Activated CD4-positive, alpha-beta memory T cell treated with anti-CD3 and anti-CD28 coated beads, Interleukin-2, amount 10 ng/mL, durations not matched to agents 7 days and 5 days (primary cell): ENCODE measurements at places on chromosomes 13 and 19. TPM values are rescaled to one million over a fixed set of nuclear protein-coding genes. Genes with fewer than 3 reads are reported as not detected.
A peak's percentile ranks its signal among the peaks of the same experiment; 100 is the strongest.

DNA sequence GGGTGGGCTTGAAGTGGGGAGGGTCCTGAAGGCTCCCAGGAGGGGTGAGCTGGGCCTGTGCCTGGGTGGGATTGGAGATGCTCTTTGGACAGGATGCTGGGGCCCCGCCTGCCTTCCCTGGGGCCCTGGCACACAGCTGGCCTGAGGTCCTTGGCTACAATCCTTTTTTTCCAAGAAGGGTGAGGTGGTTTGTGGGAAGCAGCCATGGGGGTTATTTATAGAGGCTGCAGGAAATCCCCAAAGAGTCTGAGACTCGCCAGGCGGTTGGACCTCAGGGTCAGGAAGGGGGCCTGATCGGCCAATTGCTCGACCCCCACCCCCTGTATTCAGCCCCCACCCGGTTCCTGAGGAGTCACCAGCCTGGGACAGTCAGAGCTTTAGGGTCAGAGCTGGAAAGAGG lies 10.0 kb downstream of the GTPBP3 start:
- peaks cover 14% of the 10 kb centered on the region for H3K4me1 ChIP-seq
- no peak overlapping the region for H3K27ac ChIP-seq
- H3K36me3 ChIP-seq: no peaks in the 10 kb centered on the region
- H3K4me3 ChIP-seq: no peak overlapping the region

DNA sequence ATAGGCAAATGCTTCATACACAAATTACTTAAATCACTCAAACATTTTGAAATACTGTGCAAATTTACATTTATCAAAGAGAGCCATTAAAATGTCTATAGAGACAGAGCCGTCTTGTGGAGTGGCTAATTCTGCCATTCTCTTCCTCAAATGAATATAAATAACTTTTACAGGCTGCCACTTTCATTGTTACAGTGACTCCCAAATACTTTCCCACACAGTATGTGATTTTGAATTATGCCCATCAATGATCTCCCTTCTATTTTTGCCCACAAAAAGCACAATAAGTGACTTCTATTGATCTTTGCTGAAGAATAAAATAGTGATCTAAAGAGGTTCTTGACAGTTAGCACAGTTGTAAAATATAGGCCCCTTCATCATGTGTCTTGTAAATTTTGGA lies 1244.9 kb downstream of the PCDH17 start:
- no peaks in the 10 kb centered on the region for H3K4me1 ChIP-seq
- no peaks in the 10 kb centered on the region for H3K36me3 ChIP-seq
- no peak overlapping the region for H3K27ac ChIP-seq
- no peak for DNase-seq
- H3K4me3 ChIP-seq: no peak overlapping the region

DNA sequence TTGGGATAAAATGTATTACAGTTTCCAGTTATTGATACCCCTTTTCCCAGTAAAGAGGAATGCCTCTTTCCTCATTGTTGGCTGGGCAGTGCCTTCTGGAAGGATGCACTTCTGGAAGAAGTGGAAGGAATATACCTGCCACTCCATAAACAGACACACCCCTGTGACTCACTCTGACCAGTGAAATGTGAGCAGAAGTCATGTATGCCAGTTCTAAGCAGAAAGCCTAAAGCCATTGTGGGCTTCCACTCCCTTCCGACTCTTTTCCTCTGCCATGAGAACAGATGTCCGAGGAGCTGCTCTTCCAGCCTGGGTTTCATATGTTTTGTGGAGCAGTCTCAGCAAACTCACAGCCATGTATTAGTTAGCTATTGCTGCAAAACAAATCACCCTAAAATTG lies 166.1 kb upstream of the SERP2 start:
- H3K27me3 ChIP-seq: peaks cover 51% of the 10 kb centered on the region
- no peaks in the 10 kb centered on the region for H3K4me1 ChIP-seq
- no peak overlapping the region for H3K27ac ChIP-seq
- no peaks in the 10 kb centered on the region for H3K36me3 ChIP-seq

Gene MIER2
- total RNA-seq: 20.8 TPM

DNA sequence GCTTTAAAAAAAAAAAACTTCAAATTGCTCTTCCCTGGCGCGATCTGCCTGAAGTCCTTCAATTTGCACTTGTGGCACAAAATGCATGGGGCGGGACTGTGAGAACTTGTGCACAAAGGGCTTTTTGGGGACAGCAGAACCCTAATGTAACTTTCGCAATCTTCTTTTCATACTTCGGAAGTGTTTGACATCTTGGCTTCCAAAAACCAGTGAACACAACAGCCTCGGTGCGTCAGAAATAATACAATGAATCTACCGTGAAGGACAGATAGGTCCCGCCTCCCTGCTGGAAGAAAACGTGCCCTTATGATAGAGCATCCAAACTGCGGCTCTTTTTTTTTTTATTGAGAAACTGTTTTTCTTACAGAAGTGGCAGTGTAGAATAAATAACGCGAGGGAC lies 36.6 kb downstream of the KLF2 start:
- no peak for DNase-seq
- H3K4me1 ChIP-seq: peaks cover 93% of the 10 kb centered on the region
- H3K27ac ChIP-seq: peak overlapping the region; percentile 85
- H3K4me3 ChIP-seq: peak overlapping the region; percentile 23
- H3K27me3 ChIP-seq: no peaks in the 10 kb centered on the region

- DNase-seq: no peak
- H3K36me3 ChIP-seq: no peaks in the 10 kb centered on the region
- H3K27me3 ChIP-seq: peaks cover 8% of the 10 kb centered on the region
- H3K4me1 ChIP-seq: no peaks in the 10 kb centered on the region
Observed at GRCh38 chr19:7287722-7288121, 6.5 kb downstream of the INSR start.

- no peak overlapping the region for H3K4me3 ChIP-seq
- DNase-seq: no peak
- peaks cover 31% of the 10 kb centered on the region for H3K27me3 ChIP-seq
- H3K36me3 ChIP-seq: no peaks in the 10 kb centered on the region
Observed at GRCh38 chr19:3025549-3025886, 3.6 kb downstream of the TLE2 start.

Gene SAFB
- total RNA-seq: 126 TPM

- peaks cover 15% of the 10 kb centered on the region for H3K4me1 ChIP-seq
- H3K36me3 ChIP-seq: no peaks in the 10 kb centered on the region
Observed at GRCh38 chr13:23467048-23467931, 33.8 kb upstream of the SACS start.

DNA sequence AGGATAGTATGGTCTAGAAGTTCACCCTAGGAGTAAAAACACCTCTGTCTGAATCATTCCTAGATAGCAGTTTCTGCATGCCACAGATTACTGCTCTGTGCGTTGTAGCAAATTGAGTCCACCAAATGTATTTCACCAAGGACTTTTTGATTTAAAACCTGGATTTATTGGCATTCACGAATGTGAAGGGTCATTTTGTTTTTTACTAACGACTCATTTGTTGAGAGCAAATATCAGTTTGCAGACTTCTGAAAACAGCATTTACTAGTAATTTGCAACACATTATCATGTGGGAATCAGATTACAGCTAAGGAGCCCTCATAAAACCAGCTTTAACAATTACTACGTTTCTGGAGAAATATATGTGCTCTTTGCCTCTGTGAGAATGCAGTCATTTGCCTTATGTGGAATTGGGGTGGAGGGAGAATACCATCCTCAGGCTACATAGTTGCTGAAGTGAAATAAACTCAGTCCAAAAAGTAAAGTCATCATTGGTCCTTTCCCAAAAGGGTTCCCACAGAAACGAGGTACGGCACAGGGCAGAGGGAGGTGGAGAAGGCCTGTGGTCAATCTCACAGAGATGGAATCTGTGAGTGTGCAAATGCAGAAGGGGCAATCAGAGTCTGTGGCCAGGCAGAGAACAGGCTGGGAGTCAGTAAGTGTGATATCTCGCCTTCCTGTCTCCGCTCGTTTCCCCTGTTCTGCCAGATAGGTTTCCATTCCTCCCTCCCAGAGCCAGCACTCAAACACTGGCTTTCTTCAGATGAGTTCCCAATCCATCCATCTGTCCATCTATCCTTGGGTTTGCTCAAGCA lies 63.1 kb downstream of the DLEU7 start:
- no peaks in the 10 kb centered on the region for H3K4me1 ChIP-seq
- H3K27ac ChIP-seq: no peak overlapping the region
- no peaks in the 10 kb centered on the region for H3K36me3 ChIP-seq
- H3K27me3 ChIP-seq: peaks cover 8% of the 10 kb centered on the region

- H3K4me3 ChIP-seq: no peak overlapping the region
- no peak overlapping the region for H3K27ac ChIP-seq
- no peaks in the 10 kb centered on the region for H3K27me3 ChIP-seq
- peaks cover 3% of the 10 kb centered on the region for H3K36me3 ChIP-seq
Observed at GRCh38 chr13:100128373-100128772, 39.5 kb downstream of the PCCA start.

- no peak overlapping the region for H3K27ac ChIP-seq
- DNase-seq: no peak
- H3K36me3 ChIP-seq: no peaks in the 10 kb centered on the region
- no peaks in the 10 kb centered on the region for H3K4me1 ChIP-seq
- H3K27me3 ChIP-seq: peaks cover 11% of the 10 kb centered on the region
Observed at GRCh38 chr13:72694314-72694713, 33.1 kb downstream of the MZT1 start.

Gene BRSK1
- total RNA-seq: 5.7 TPM

GRCh38 chr13:105341256-105341655 lies 1194.2 kb downstream of the EFNB2 start:
- no peak for DNase-seq
- no peak overlapping the region for H3K27ac ChIP-seq
- H3K4me3 ChIP-seq: no peak overlapping the region
- no peaks in the 10 kb centered on the region for H3K36me3 ChIP-seq
- H3K4me1 ChIP-seq: no peaks in the 10 kb centered on the region
- no peaks in the 10 kb centered on the region for H3K27me3 ChIP-seq

DNA sequence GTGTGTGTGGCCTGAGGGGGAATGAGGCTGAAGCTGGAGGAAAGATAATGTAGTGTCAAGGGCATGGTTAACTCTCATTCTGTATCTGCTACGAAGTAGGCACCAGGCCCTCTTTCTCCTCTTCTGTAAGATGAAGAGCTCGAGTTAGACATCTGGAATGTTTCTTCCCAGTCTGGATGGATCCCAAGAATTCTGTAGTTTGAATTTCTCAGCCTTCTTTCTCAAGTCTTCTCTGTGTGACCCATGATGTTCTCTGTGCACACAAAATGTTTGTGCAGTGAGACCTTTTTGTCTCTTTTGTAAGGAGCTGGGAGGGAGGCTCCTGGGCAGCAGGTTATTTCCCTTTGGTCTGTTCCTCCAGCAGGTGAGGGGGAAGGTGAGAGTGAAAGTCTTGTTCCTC lies 13.7 kb downstream of the FGF9 start:
- no peak overlapping the region for H3K27ac ChIP-seq
- no peak for DNase-seq
- H3K36me3 ChIP-seq: no peaks in the 10 kb centered on the region
- H3K27me3 ChIP-seq: peaks cover 8% of the 10 kb centered on the region

- H3K4me3 ChIP-seq: no peak overlapping the region
- H3K27me3 ChIP-seq: peaks cover 29% of the 10 kb centered on the region
- no peak overlapping the region for H3K27ac ChIP-seq
- H3K36me3 ChIP-seq: no peaks in the 10 kb centered on the region
- peaks cover 6% of the 10 kb centered on the region for H3K4me1 ChIP-seq
Observed at GRCh38 chr13:26561651-26562511, 4.4 kb downstream of the WASF3 start.

Gene IGFL2
- total RNA-seq: not detected

DNA sequence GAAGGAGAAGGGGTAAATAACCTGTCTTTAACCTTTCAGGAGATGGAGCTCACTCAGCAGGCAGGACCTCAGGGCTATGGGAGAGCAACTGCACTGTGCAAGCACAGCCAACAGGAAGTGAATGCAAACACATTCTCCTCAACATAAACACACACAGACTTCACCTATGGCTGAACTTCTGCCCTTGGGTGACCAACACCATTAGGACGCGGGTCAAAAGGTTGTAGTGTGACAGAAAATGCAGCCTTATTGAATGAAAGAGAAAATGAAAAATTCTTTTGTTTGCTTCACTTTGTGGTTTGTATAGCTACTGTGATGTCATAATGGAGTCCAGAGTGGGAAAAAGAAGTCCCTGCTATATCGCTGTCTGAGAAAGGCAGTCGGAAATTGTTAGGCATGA lies 323.0 kb downstream of the NDFIP2 start:
- no peak for DNase-seq
- H3K4me3 ChIP-seq: no peak overlapping the region
- no peaks in the 10 kb centered on the region for H3K36me3 ChIP-seq
- no peaks in the 10 kb centered on the region for H3K4me1 ChIP-seq
- H3K27ac ChIP-seq: no peak overlapping the region

- peaks cover 21% of the 10 kb centered on the region for H3K4me1 ChIP-seq
- no peak overlapping the region for H3K27ac ChIP-seq
- no peak overlapping the region for H3K4me3 ChIP-seq
- no peak for DNase-seq
Observed at GRCh38 chr19:38310279-38310670, 5.5 kb downstream of the YIF1B start.

DNA sequence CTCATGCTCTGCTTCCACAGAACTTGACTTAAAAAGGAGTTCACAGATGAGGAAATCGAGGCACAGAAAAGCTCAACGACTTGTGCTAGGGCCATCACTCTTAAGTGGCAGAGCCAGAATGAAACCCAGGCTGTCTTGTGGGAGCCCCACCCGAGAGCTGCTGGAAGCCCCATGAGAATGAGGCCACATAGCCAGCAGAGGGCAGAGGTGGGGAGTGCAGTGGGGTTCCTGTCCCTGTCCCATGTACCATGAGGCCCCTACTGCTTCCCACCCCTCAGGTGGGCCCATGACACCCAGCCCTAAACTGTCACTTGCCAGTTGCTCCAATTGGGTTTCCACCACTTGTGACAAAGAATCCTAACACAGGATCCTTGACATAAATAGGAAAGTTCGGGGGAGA lies 175.9 kb downstream of the IRS2 start:
- peak; percentile 29 for DNase-seq
- H3K4me1 ChIP-seq: no peaks in the 10 kb centered on the region
- no peak overlapping the region for H3K27ac ChIP-seq
- H3K27me3 ChIP-seq: peaks cover 4% of the 10 kb centered on the region
- no peak overlapping the region for H3K4me3 ChIP-seq
- no peaks in the 10 kb centered on the region for H3K36me3 ChIP-seq

Gene SELENOV
- total RNA-seq: not detected

DNA sequence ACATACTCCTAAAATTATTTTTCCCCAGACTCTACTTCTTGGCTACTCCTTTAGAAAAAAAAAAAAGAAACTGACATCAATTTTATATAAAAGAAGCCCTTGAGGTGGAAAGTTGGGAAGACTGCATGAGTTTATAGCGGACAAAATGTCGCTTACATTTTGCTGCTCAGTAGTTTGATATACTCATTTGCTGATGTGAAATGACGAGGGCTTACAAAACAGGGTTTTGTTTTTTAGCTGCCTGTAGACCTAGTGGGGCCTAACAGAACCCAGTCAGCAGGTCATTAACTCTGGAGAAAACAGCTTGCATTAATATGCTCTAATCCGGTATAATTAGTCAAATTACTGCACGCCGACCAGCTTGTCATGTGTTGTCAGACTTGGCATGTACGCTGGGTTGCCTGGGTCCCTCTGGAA lies 37.6 kb upstream of the MAB21L1 start:
- H3K4me1 ChIP-seq: no peaks in the 10 kb centered on the region
- DNase-seq: no peak
- H3K27ac ChIP-seq: no peak overlapping the region
- H3K36me3 ChIP-seq: no peaks in the 10 kb centered on the region
- H3K4me3 ChIP-seq: no peak overlapping the region
- no peaks in the 10 kb centered on the region for H3K27me3 ChIP-seq

Gene GGACT
- total RNA-seq: 11.4 TPM
